Hepatocyte (in vitro differentiated cells): ENCODE measurements at places on chromosomes 6 and 20.

DNA sequence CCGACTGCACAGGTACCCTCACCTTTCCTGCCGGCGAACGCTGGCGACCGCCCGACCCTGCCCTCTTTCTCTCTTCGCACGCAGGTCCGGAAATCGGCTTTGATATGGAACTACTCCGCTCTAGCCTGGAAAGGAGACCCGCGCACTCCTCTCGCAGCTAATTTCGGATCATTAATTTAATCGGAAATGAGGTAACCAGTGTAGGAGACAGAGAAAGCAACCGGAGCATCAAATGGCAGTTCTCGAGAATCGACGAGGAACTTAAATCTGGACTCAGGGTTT lies 949 bp upstream of the ATXN1 start:
- DNase-seq: no peak

DNA sequence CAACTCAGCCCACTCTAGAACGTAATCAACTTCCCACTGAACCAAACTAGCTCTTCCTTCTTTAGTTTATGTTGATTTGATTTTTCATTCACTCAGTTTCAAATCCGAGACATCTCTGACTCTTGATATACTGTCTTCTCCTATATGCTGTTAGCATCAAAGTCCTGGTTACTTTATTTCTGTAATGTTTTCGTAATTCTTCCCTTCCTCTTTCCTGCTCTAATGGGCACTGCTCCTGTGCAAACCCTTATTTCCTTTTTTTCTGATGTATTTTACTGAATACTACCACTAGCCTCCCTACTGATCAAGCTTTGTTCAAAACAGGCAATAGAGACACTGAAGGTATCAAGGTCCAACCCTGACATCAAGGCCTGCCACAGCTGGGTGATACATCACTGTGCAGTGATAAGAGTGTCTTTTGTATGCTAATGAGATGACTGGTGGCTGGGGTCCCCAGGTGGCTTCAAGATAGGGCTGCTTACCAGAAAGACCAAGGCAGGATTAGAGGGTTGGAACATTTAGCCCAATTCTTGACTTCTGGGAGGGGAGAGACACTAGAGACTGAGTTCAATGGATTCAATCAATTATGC lies 95.2 kb downstream of the KIF13A start:
- no peak for DNase-seq

- DNase-seq: no peak
Observed at GRCh38 chr20:4635342-4635741, 86.4 kb upstream of the PRND start.

GRCh38 chr6:26251354-26252076 lies 113.5 kb upstream of the BTN3A2 start:
- peak; percentile 87 for DNase-seq

DNA sequence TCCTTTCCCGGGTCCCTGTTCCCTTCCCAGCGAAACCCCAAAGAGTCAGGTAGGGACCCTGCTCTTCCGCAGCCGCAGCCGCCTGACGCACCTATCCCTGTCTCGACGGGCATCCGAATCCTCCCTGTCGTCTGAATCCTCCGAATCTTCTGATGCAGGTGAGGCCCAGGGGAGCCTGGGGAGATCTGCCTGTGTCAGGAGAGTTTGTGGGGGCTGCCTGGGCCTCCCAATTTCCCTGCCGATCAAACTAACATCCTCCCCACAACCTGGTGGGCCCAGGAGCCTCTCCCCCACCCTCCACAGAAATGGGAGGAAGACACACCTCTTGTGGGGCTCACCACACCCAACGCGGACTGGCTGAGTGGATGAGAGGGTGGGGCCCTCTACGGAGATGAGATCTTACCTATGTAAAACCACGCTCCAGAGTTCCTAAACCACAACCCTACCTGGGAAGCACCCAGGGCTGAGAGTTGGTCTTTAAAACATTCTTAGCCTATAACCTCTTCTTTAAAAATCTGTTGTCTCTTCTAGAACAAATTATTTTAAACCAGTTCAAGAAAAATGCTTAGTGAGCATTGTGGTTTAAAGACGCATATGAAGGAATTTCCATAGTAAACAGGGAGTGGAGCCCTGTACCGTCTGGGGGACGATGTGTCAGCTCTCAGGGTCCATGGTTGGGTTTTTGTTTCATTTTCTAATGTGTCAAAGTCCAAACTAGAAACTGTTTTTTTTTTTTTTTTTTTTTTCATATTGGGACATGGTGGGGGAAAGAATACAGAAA lies 1.7 kb downstream of the CDC25B start:
- no peak for DNase-seq

GRCh38 chr6:157669747-157670216 lies 153.3 kb upstream of the SNX9 start:
- DNase-seq: peak; percentile 84

GRCh38 chr6:143822584-143823024 lies 20.5 kb upstream of the LTV1 start:
- DNase-seq: no peak

DNA sequence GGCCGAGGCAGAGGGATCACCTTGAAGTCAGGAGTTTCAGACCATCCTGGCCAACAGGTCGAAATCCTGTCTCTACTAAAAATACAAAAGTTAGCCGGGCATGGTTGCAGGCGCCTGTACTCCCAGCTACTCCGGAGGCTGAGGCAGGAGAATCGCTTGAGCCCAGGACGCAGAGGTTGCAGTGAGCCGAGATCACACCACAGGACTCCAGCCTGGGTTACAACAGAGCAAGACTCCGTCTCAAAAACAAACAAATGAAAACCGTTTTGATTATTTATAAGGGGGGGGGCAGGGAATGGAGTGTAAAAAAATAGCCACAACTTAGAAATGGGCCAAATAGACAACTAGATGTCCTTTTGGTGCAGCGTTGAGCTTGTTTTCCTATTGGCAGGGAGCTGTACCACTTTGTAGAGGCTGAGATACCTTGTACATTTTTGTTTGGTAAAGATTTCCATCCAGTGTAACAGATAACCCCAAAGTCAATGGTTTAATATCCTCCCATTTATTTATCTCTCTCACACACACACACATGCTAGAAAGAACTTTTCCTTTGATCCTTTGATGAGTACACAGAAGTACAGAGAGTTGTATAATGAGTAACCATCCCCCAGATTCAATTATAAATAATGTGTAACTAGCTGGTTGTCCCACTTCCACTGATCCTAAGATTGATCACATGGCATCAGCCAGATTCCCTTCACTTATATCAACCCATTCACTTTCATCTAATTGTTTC lies 477.5 kb downstream of the PRKN start:
- no peak for DNase-seq

GRCh38 chr6:158815907-158816306 lies 3.3 kb downstream of the EZR start:
- DNase-seq: no peak

GRCh38 chr6:63560801-63561287 lies 11.4 kb upstream of the LOC128125822 start:
- DNase-seq: no peak

- DNase-seq: peak; percentile 42
Observed at GRCh38 chr6:112223070-112223861, 31.1 kb downstream of the LAMA4 start.

GRCh38 chr20:36132802-36133211 lies 21.7 kb upstream of the EPB41L1 start:
- DNase-seq: no peak

- no peak for DNase-seq
Observed at GRCh38 chr6:2940851-2941250, 30.5 kb downstream of the SERPINB6 start.
